ENCODE measurements at places on chromosomes 7 and 10. TPM values are rescaled to one million over a fixed set of nuclear protein-coding genes. Genes with fewer than 3 reads are reported as not detected.
A peak's percentile ranks its signal among the peaks of the same experiment; 100 is the strongest.

Gene PLAC9
- total RNA-seq: 53.1 TPM

DNA sequence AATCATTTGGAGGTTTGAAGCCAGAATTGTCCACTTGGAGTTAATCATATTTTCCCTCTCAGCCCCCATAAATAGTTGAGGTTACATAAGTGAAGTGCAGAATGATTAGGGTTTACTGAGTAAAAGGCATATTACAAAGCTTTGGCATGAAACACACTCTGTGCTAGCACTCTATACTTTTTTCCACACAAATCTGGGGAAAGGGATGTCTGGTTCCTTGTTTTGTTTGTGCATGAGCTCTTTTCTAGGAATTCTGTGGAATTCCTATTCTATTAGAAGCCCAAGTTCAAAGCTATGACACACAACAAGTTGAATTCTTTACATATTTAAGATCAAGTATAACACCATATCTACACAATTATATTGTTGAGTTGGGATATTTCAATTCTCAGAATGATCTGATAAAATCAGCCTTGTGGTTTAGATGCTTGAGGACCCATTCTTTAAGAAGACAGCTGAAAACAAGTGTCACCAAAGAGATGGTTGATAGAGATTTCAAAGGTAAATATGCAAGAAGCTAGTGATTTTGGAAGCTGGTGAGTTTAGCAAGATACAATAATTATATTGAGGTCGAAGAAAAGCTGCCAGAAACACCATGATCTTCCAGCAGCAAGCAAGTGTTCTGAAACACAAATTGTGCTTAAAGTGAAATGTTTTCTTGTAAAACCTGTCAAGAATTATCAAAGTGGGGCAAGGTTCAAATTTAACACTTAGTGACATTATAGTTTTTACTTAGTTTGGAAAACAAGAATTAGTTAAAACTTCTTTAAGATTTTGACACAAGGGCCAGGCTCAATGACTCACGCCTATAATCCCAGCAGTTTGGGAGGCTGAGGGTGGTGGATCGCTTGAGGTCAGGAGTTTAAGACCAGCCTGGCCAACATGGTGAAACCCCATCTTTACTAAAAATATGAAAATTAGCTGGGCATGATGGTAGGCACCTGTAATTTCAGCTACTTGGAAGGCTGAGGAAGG is 122.6 kb downstream of the INHBA start:
- no peak for DNase-seq

DNA sequence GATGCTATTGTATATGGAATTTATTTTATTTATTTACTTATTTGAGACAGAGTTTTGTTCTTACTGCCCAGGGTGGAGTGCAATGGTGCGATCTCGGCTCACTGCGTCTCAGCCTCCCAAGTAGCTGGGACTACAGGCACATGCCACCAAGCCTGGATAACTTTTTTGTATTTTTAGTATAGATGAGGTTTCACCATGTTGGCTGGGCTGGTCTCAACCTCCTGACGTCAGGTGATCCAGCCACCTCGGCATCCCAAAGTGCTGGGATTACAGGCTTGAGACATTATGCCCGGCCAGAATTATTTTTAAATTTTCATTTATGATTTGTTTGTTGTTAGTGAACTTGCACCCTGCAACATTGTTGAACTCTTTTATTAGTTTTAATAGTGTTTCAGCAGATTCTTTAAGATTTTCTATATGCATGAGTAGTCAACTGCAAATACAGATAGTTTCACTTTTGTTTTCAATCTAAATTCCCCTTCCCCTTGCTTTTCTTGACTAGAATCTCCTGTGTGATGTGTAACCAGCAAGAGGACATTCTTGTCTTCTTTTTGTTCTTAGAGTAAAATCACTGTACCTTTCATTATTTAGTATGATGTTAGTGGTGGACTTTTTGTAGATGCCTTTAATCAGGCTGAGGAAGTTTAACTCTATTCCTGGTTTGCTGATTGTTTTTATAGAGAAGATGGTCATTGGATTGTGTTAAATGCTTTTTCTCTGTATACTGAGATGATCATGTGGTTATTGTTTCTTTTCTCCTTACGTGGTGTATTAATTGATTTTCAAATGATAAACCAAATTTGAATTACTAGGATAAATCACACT is 27.8 kb downstream of the ZNF33A start:
- no peak for DNase-seq

Gene C7orf25
- 10.2 TPM for total RNA-seq

DNA sequence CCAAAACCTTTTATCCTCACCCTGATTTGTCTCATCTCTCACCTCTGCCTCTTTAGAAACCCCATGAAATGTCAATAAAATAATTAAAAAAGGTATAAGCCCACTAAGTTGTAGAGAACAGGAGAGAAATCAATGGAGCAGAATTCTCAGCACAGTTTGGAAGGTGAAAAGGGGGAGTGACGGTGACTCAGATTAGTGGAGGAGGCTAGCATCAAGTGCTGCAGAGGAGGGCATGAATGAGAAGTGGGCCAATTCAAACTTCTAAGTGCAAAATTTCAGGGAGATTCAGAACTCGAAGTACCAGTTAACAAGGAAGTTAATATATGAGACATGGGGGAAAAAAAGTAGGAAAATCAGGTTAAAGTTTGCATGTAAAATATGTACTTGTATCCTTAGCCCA is 34.9 kb upstream of the ETV1 start:
- DNase-seq: no peak

GRCh38 chr7:101235050-101235449 is 2.6 kb downstream of the CLDN15 start:
- DNase-seq: no peak

DNA sequence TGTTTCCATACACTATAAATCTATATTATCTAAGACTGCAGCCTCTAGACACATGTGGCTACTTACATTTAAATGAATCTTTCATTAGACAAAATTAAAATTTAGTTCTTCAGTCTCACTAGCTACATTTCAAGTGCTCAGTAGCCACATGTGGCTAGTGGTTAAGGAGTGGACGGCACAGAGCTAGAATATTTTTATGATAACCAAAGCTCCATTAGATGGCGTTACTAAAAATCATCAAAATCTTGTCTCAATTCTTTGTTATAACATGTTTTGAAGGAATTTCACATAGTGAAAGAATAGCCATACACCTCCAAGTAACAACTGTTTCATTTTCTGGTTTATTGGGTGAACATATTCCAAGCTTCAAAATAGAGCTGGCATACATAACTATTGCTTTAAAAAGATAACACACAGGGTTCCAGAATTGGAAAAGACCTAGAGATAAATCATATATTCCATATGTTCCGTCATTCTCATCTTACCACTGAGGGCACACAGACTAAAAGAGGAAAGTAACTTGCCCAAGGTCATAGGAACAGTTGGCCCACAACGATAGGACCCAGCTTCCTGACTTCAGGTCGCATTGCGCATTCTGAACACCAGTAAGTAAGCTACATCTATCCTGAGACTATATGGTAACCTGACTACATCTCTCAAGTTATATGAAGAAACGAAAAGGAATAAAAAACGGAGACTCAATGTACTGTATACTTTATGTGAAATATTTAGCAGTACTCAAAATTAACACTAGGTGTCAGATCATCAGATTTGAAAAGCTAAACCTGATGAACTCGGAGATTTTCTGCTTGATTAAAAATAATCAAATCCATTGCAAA is 66.6 kb downstream of the CAV1 start:
- DNase-seq: no peak

Gene CLDN4
- total RNA-seq: 150 TPM

DNA sequence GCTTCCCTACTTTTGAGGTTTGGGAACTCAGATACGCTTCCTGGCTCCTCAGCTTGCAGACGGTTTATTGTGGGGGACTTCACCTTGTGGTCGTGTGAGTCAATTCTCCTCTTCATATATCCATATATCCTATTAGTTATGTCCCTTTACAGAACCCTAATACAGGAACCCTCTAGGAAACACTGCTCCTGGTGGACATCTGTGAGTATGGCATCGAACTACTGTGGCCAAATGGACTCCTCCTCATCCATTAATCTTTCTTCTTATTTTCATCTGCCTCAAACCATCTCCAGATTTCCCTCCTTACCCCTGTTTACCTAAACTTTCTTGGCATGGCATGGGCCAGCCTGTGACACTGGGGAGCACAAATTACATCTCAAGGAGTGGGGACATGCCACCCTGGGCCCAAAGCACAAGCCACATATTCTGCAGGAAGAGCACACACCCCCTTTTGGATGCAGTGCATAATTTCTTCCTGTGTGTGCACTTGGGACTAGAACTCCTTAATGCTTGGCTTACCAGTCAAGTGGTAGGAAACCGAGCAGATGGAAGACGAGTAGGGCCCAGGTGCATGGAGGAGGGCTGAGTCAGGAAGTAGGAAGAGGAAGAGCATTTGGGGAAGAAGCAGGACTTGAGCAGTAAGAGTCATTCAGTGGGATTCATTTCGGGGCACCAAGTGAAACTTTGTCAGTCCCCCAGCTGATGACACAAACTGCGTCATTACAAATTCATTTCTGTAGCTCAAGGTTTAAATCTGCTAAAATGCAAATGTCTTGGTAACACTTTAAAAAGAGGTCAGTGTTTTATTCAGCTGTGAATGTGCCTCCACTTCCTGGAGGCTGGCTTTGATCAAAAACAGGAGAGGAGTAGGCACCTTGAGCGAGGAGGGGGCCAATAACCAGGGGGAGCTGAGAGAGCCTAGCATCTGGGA is 80.8 kb upstream of the PLXNA4 start:
- no peak for DNase-seq

- no peak for DNase-seq
These were observed 32.5 kb downstream of the CCDC6 start for GRCh38 chr10:59873896-59874295.

DNA sequence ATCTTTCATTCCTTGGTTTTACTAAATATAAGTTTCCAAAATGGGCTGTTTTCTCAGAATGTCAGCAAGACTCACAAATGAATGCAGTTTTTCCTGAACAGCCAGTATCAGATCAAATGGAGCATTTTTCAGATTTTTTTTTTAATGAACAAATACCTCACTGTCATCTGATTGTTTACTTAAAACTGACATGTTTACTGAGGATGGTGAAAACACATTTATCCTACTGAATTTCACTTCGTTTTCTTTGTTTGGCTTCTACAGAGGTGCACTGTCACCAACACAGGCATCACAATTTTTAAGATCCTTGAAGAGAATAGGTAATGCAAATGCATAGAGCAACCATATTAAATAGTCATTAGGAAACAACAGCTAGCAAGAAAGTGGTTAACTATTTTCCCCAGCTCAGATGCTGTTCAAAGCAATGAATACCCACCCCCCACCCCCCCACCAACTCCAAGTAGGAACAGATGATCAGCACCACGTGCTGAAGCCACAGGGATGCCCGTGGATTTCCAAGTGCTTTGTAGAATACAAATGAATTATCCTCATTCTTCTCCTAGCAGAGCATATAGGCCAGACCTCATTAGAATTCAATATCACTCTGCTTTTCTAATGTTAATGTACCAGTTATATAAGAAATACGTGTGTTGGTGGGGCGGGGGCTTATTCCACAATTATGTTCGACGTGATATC is 205.9 kb downstream of the SKAP2 start:
- DNase-seq: no peak

DNA sequence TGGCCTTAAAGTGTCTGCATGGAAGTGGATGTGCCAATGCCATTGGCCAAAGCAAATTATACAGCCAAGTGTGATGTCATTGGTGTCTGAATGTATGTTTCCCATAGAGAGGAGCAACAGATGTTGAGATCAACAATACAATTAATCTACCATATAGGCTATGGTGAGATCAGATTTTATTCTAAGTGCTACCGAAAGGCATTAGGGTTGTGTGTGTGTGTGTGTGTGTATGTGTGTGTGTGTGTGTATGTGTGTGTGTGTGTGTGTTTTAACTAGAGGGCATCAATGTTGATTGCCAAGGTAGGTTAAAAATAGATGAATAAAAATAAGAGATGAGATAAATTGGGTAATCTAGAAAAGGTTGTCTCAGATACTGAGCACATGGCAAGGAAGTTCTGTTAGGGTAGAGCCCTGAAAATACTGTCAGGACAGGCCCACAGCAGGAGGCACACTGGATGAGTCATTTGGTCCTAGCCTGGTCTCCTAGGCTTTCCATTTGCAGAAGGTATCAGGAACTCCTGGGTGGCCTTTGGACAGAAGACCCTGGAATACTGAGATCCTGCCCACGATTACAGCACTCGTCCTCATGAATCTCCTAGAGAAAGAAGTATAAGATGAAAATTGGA is 446.0 kb upstream of the PODXL start:
- DNase-seq: no peak

Gene DNAJC12
- 6.4 TPM for total RNA-seq

- DNase-seq: no peak
These were observed 23.5 kb downstream of the NPFFR1 start for GRCh38 chr10:70260259-70260658.

- no peak for DNase-seq
These were observed 18.0 kb upstream of the MEST start for GRCh38 chr7:130473876-130474275.

DNA sequence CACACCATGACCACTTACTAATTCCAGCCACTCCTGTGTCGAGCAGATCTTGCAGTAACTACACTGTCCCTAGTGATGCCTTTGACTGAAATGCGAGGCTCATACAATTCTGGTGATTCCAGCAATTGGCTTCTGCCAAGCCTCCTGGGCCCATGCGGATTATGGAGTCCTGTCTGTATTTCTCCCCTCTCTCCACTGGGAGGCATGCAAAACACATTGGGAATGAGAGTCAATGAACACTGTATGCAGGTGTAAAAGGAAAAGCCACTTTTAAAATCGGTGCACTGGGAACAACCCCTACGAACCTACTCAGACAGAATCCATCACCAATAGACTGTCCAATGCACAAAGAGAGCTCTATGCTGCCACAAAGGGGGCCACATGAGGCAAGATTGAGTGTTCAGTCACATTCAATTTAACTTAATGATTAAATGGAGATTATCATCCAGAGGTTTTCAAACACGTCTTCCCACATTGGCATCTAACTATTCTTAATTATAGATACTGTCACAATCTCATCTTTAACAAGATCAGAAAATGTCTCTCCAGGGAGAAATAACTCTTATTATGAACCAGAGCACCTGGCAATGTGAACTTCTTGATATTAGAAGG is 550.6 kb downstream of the GLRX3 start:
- DNase-seq: peak; percentile 49

Gene LYZL2
- total RNA-seq: not detected

DNA sequence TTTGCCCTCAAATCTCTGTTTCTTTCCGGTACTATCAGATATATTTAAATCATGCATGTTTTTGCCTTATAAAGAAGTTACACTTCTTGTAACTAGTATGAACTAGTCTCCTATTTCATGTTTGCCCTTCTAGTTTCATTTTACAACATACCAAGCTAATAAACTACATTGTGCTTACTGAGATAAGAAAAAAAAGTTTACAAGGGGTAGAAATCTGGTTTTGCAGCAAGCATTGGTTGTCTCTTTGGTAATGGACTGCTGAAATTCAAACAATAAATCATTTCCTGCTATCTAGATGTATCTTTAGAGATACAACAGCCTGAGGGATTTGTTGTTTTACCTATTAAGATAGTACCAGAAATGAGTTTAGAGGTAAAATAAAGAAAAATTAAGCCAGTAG is 18.8 kb downstream of the PTTG1IP2 start:
- no peak for DNase-seq

Gene TMEM26
- total RNA-seq: 5.8 TPM

Gene SEMA3A
- 9.4 TPM for total RNA-seq

All from lung (tissue), 17 donors.